ENCODE measurements at places on chromosomes 7 and 10.

GRCh38 chr7:112097524-112097923, 108.7 kb downstream of the DOCK4 start:
- DNase-seq = no peak

DNA sequence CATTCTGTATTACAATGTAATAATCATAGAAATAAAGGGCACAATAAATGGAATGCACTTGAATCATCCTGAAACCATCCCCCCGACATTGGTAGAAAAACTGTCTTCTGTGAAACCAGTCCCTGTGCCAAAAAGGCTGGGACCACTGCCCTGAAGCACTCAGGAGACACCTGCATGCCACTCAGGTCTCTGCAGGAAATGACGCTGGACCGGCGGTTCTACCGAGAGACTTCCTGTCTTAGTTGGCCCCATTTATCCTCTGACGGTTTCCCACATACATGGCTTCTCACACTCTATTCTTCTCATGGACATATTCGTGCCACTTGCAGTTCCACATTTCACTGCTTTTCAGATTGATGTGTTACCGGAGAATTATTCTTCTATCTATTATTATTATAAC, 617.5 kb downstream of the SDK1 start:
- DNase-seq = no peak

DNA sequence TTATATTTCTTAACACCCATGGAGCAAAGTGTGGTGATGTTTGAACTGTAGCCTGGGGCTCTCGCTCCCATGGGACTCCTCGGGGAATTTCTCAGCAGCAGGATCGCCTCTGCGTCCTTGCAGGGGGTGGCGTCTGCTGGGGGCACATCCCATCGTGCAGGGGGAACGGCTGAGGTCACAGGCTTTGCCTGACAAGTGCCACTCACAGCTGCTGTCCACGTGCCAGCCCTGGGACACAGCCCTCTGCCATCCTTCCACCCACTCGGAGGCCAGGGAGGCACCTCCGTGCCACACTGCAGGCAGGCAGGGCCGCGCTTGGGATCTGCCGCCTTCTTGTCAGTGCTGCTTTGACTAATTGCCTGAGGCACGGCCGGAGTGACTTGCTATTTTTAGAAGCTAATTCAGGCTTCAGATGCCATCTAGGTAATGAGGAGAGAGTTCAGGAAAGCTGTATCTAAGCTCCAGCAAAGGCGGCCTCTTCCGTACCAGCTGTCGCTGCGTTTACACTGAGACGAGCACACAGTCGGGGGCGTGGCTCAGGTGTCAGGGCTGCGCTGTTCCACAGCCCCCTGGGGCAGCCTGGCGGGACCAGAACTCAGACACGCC, 45.7 kb downstream of the PITRM1 start:
- no peak for DNase-seq

DNA sequence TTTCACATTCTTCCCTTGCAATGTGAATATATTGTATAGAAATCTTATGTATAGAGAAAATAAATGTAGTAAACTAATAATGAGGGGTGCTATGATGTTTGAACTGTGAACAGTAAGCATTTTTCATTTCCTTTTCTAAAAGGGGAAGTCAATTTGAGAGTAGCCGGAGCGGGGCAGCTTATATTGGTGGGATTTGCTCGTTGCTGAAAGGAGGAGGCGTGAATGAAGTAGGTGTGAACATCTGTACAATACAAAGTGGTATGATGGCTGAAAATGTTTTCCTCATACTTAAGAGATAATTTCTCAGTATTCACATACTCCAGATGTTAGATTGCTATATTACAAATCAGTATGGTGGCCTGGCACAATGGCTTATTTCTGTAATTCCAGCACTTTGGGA, 87.1 kb downstream of the SRI start:
- DNase-seq = no peak

DNA sequence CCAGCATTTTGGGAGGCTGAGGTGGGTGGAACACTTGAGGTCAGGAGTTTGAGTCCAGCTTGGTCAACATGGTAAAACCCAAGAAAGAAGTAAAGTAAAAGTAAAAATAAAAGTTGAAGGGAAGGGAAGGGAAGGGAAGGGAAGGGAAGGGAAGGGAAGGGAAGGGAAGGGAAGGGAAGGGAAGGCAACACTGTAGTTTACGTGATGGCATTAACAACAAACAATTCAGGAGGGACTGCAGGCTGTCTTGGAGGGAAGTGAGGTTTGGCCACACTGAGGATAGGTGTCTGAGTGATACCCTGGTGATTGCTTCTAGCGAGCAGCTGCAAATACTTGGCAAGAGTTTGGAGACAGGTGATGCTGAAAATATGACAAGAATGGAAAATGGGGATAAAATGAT, 298.0 kb downstream of the CALN1 start:
- no peak for DNase-seq

DNA sequence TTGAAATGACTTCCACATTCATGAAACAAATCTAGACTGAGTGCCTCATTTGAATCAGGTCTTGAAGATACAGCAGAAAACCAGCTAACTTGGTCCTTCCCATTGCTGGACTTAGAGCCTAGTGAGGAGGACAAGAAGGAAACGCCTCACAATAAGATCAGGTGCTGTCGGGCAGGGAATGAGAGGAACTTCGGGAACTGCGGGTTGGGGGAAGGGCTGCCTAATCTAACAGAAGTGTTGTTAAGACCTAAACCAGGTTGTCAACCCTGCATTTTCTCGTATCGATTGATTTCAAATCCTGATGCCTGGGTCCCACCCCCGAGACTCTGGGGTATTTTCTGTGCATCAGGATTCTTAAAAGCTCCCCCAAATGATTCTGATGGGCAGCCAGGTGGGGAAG, 26.3 kb downstream of the MACROH2A2 start:
- no peak for DNase-seq

- DNase-seq = no peak
Observed at GRCh38 chr10:17730667-17731066, 21.3 kb upstream of the TMEM236 start.

- DNase-seq = no peak
Observed at GRCh38 chr7:20783700-20784387, 2.8 kb downstream of the SP8 start.

DNA sequence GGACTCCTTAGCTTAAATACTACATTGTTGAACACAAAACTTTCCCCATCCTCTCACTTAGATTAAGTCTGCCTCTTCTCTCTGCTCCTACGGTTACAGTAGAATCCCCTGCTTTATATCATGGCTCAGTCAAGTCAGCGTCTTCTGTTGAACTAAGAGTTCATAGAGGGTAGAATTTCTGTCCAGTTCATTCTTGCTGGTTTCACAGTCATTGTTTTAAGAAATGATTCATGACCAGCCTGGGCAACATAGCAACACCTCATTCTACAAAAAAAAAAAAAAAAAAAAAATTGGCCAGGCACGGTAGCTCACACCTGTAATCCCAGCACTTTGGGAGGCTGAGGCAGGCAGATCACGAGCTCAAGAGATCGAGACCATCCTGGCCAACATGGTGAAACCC, 3.7 kb upstream of the ZFYVE27 start:
- no peak for DNase-seq
